ENCODE measurements at places on chromosomes 1 and 21.

GRCh38 chr1:219883400-219884332, 44.7 kb downstream of the SLC30A10 start:
- DNase-seq: no peak

- no peak for DNase-seq
Observed at GRCh38 chr1:184747089-184747955, 7.3 kb downstream of the EDEM3 start.

DNA sequence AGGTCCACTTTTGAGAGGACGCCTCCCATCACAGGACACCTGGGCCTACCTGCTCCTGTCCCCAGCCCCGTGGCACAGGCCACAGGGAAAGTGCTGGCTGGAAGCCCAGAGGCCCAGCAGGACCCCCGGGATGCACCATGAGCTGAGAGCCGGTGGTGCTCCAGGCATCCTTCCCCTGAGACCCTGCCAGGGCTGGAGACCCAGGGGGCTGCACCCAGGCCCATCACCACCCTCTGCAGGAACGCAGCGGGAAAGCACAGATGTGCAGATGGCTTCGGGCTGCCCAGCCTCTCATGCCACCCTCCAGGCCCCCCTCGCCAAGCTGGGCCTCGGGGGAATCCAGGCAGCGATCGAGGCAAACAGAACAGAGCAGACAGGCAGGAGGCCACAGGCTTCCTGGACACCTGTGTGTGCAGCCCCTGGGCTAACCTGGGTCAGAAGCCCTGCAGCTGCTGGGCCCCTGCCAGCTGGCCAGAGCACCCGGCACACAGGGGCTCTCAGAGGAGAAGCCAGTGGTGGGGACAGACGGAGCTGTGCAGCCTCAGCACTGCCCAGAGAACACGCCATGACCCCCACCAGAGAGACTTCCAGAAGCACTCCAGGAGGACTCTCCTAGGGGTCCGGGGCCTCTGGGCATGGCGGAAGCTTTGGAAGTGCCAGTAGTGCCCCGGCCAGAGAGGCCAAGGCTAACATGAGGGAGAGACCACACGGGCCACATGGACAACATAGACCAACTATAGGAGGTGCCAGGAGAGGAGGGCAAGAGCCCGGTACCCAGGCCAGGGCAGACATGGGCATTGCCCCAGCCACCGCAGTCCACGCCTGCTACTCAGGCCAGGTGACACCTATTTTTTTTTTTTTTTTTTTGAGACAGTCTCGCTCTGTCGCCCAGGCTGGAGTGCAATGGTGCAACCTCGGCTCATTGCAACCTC, 71.4 kb downstream of the ARHGEF16 start:
- DNase-seq: no peak

DNA sequence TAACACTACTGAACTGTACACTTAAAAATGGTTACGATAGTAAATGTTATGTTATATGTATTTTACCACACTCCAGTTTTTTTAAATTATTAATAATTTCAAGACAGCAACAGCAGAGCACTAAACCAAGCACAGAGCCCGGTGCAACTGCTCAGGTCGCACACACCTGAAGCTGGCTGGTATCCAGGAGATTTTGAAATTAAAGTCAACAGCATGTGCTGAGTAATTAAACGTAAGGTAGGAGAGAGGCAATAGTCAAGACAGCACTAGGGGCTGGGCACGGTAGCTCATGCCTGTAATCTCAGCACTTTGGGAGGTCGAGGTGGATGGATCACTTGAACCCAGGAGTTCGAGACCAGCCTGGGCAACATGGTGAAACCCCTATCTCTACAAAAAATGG, 35.1 kb upstream of the SLC30A10 start:
- no peak for DNase-seq

DNA sequence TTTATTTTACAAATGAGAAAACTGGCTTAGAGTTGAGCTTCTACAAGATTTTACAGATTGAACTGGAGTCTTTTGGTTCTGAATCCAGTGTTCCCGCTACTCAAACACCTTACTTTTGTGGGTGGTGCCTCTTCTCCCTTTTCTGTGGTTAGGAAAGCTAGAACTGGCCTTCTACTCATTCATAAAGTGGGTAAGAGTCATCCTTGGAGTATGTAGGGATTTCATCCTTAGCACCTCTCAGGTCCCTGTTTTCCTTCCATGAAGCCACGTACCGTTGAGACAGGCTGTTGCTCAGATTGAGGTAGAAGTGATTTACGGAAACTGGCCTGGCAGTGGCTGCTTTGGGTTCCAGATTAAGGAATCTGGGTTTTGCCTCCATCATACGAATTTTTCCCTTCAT, 35.8 kb downstream of the WNT4 start:
- no peak for DNase-seq

DNA sequence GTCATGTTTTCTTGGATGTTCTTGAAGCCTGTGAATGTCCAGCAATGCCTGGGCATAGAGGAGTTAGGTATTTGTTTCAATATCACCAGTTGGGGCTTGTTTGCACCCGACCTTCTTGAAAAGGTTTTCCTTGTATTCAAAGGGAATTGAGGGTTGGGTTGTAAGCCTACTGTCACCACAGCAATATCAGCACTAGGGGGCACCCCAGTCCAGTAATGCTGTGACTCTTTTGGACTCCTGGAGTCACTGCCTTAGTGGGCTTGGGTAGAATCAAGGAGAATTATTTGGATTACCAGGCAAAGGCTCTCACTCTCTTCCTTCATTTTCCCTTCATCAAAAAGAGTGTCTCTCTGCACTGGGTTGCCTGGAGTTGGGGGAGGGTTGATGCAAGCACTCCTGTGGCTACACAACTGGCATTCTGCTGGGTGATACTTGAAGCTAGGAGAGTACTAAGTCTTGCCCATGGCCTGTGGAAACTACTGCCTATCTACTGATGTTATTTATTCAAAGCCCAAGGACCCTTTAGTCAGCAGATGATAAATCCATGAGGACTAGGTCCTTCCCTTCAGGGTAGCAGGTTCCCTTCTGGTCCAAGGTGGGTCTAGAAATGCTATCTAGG, 34.5 kb downstream of the OR10R2 start:
- DNase-seq: no peak

DNA sequence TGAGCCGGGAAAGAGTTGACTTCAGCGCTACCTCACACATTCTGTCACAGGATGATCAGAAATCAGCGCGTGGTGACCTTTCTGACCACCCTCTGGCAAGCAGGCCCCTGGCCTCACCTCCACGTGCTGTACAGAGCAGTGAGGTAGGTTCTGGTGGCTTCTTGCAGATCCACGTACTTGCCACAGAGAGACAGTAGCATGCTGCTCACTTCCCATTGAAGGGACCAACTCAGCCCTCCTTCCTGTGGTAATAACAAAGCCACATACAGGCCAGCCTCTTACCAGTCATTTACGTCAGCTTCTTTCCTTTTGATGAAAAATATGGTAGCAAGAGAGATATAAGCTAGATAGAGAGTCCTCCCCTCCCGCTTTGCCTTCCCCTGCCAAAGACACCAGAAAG, 200.7 kb downstream of the CHRM3 start:
- DNase-seq: no peak

- DNase-seq: no peak
Observed at GRCh38 chr1:58454385-58454784, 92.1 kb downstream of the OMA1 start.

GRCh38 chr1:112505878-112506277, 2.9 kb upstream of the WNT2B start:
- no peak for DNase-seq

GRCh38 chr1:10852486-10852885, 56.0 kb upstream of the CASZ1 start:
- no peak for DNase-seq

DNA sequence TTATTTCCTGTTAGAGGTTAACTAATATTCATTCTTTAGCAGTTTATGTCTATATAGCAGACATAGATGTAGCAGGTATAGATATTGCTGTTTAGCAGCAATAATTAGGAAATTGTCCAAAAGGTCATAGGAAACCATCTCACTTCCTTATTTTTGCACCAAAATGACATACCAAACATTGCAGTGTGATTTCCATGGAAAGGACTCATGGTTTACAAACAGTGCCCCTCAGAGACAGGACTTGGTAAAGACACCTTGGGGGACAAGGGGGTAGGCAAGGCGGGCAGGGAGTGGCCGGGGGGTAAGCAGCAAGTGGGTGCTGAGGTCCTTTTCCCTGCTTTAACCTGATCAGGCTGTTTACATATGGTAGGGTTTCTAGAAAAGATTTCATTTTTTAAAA, 30.5 kb downstream of the BATF3 start:
- DNase-seq: no peak

DNA sequence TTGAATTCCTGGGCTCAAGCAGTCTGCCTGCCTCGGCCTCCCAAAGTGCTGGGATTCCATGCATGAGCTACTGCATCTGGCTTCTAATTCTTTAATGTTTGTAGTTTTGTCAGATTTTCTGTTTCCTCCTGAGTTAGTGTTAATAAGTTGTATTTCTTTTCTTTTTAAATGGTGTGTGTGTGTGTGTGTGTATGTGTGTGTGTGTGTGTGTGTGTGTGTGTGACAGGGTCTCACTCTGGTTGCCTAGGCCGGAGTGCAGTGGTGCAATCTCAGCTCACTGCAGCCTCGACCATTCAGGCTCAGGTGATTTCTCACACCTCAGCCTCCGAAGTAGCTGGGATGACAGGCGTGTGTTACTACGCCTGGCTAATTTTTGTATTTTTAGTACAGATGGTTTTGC, 50.2 kb downstream of the ADARB1 start:
- DNase-seq: no peak

- peak; percentile 81 for DNase-seq
Observed at GRCh38 chr1:36386265-36387140, 779 bp upstream of the STK40 start.

DNA sequence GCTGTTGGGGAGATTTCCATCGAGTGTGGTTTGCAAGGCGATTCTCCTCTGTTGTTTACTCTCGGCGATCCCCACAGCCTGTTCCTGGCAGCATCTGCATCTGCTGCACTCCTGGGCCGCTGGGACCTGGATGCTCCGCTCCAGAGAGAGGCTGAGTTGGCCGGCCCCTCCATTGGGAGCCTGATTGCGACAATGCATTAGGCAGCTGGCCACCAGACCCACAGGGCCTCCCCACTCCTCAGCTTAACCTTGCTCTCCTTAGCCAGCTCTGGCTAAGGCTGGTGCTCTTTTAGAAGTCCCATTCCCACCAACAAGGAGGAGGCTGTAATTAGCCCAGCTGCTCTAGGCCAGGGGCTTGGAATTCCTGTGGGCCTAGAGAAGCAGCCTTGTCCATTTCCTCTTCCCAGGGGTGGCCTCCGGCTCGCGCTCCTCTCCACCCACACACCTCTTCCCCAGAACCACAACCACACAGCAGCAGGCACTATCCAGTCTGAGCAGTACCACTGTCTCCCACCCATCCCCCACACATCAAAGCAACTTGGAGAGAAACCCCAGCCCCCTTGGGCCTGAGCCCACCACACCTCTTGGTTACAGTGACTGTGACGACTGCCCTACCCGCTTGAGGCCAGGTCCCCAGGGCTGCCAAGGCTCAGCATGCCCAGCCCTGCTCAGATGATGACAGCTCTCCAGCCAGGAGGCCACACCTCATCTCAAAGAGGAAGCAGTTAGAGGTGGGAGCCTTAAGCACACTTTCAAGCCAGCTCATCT, 193.8 kb upstream of the EDN2 start:
- no peak for DNase-seq

- DNase-seq: peak; percentile 70
Observed at GRCh38 chr21:33069994-33070743, at the start of gene OLIG1. Gene OLIG1 (plus strand): TSS chr21:33070141. CDS start chr21:33070247, 106 bp downstream.

- DNase-seq: peak; percentile 6
Observed at GRCh38 chr1:9494936-9495758, 44.1 kb upstream of the SLC25A33 start.

DNA sequence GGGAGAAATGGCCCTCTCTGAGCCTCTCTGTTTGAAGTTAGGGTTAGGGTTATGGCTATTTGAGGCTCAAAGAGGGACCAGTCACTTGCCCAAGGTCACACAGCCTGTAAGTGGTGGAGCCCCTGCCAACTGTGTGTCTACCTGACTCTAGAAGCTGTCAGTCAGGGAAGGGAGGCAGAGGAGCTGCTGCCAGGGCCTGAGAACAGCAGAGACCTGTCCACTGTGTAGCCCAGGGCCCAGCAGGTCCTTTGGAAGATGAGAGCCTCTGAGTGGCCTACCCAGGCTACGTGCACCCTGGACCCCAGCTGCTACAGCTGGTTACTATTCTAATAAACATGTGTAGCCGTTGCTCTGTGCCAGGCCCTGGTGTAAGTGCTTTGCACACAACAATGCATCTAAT, 15.1 kb upstream of the EDN2 start:
- no peak for DNase-seq

GRCh38 chr21:45496968-45497845, 45.0 kb downstream of the SLC19A1 start:
- no peak for DNase-seq

GRCh38 chr1:94739521-94740061, 80.6 kb upstream of the SLC44A3 start:
- no peak for DNase-seq
